ENCODE measurements at places on chromosomes 5 and 9. TPM values are rescaled to one million over a fixed set of nuclear protein-coding genes. Genes with fewer than 3 reads are reported as not detected.

DNA sequence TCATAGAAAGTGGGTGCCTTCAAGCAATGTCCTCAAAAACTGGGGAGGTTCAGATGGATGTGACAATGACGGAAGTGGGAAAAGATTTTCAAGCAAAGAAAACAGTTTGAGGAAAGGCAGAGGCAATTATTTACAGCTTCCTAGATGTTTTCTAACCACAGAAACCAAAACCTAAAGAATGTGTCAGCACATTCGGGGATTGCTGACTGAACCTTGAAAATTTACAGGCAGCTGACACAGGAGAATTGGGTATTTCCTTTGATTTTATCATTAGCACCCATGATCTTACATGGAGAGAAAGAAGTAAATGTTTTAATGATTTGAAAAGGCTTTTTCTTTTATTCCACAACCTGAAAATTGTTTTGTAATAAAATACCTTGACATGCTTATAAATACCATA, 369.0 kb downstream of the ACTL7B start:
- DNase-seq: no peak
- no peak overlapping the region for H3K27ac ChIP-seq
- H3K4me1 ChIP-seq: no peaks in the 10 kb centered on the region
- no peaks in the 10 kb centered on the region for H3K27me3 ChIP-seq
- H3K36me3 ChIP-seq: no peaks in the 10 kb centered on the region

DNA sequence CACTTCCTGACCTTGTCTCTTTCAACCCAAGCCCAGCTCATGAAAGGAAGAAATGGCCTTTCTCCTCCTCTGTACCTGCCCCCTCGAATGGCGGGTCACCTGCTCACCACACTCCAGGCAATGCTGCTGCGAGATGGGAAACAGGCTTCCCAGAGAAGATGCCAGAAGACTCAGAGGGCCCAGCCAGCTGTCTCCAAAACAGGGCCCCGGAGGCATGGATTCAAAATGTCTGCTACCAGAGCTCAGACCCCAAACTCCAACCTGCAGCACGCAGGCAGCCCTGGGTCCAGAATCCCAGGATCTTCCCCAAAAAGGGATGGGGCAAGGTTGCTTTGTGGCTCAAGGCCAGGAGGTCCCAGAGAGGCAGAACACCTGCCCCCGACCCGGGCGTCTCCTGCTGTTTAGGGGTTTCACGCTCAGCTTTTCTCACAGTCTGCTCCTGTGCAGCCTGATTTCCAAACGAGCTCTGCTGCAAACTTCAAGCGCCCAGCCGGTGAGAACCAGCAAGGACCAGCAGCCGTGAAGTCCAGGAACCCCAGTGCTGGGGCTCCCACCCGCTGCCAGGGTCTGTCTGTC, 42.5 kb downstream of the VAV2 start:
- no peak overlapping the region for H3K27ac ChIP-seq
- no peaks in the 10 kb centered on the region for H3K4me1 ChIP-seq
- DNase-seq: no peak
- no peaks in the 10 kb centered on the region for H3K27me3 ChIP-seq
- no peaks in the 10 kb centered on the region for H3K36me3 ChIP-seq

DNA sequence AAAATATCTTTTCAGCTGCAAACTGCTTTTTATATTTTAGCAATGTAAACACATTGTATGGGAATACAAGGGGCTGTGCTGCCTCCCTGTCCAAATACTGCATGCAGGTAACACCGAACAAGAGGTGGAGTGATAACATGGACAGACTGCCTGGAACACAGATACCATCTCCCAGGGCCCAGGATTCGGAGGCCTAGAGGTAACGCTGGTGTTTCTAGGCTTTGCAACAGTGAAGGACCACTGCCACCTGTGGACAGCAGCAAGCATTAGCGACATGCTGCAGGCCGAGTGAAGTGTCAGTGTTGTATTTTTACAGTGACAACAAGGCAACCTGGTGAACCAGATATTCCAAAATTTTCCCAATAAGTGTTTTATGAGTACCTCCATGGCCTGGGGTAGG, 379.1 kb downstream of the DMRT2 start:
- H3K4me3 ChIP-seq: no peak overlapping the region
- H3K4me1 ChIP-seq: peaks cover 8% of the 10 kb centered on the region
- no peak for DNase-seq
- no peak overlapping the region for H3K27ac ChIP-seq

The FBXW5 gene
- 76.7 TPM for total RNA-seq

The ARAP3 gene
- 4.1 TPM for total RNA-seq

DNA sequence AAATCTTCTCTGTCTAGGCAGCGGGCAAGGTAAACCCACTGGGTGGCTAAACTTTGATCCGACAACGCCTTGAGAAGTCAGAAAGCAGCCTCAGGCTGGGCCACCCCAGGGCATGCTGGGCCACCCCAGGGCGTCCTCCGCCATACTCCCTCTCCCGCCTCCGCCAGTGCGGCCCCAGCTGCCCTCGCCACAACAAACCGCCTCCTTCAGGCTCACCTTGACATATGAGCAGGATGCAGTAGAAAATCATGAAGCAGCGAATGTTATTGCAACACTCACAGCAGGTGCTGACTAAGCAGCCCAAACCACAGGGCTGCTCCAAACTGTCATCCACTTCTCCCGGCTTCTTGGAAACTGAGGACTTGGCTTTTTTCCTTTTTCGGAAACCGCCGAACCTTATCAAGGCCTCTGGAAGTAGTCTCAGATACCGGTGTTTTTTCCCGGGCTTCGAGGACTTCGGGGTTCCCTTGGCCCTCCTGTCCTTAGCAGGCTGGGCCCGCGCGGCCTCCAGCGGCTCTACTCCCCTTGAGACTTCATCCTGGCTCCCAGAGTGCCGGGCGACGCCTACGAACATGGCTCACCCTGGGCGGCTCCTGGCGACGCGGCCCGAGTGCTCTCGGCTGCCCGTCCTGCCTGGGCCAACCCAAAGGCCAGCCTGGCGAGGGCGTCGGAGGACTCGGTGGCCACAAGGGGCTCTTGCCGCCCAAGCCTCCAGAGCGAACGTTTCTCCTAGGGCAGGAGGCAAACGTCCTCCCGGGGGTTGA, at the start of gene SLCO6A1:
Gene SLCO6A1, minus strand, starts transcription at position 731 of the 764 bp plus-strand sequence. Its CDS starts 157 bp downstream, at position 574.
- DNase-seq: no peak
- H3K27ac ChIP-seq: no peak within 1 kb of the TSS
- H3K4me1 ChIP-seq: no peaks in the 10 kb centered on the region
- no peaks in the 10 kb centered on the region for H3K27me3 ChIP-seq
- no peaks in the 10 kb centered on the region for H3K36me3 ChIP-seq

The FBLL1 gene
- 1.0 TPM for total RNA-seq

The SLC45A2 gene
- total RNA-seq: 0.31 TPM

- peaks cover 3% of the 10 kb centered on the region for H3K27me3 ChIP-seq
- H3K36me3 ChIP-seq: no peaks in the 10 kb centered on the region
- DNase-seq: peak; percentile 21
- peaks cover 22% of the 10 kb centered on the region for H3K4me1 ChIP-seq
- no peak overlapping the region for H3K27ac ChIP-seq
- no peak overlapping the region for H3K4me3 ChIP-seq
Observed at GRCh38 chr9:38227656-38228055, 158.6 kb upstream of the SHB start.

DNA sequence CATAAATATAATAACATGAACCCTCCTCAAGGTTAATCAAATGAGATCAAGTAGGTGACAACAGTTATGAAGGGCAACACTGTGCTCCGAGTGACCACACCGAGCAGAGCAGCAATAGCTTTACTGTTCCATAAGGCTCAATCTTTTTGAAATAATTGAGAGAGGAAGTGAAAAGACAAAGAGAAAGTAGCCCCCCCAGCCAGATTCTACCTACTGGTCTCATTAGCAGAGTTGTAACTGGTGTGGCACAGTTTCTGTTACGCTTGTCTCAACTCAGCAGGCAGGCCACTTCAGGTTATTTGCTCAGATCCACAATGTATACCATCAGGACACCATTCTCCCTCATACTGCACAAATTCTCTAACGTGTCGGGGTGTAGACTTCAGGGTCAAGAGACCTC, 14.0 kb downstream of the PRUNE2 start:
- no peak overlapping the region for H3K4me3 ChIP-seq
- H3K4me1 ChIP-seq: no peaks in the 10 kb centered on the region
- H3K27me3 ChIP-seq: peaks cover 24% of the 10 kb centered on the region
- no peaks in the 10 kb centered on the region for H3K36me3 ChIP-seq

DNA sequence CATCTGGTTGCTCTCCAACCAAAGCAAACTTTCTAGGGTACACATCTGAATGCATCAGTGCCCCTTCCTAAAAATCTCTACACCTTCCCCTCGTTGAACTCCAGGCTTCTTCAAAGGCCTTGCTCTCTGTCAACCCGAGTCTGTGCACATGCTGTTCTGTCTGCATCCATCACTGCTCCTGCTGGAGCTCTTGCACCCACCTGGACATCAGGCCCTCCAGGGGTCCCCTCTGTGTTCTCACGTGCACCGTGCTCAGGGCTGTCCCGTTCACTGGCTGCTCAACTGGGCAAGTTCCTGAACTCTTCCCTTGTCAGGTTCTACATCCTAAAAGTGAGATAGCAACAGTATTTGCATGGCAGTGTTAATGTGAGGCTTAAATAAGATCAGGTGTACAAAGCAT, 62.7 kb upstream of the ANGPTL2 start:
- H3K27ac ChIP-seq: no peak overlapping the region
- H3K4me1 ChIP-seq: peaks cover 9% of the 10 kb centered on the region
- DNase-seq: no peak
- no peaks in the 10 kb centered on the region for H3K36me3 ChIP-seq
- H3K27me3 ChIP-seq: no peaks in the 10 kb centered on the region

DNA sequence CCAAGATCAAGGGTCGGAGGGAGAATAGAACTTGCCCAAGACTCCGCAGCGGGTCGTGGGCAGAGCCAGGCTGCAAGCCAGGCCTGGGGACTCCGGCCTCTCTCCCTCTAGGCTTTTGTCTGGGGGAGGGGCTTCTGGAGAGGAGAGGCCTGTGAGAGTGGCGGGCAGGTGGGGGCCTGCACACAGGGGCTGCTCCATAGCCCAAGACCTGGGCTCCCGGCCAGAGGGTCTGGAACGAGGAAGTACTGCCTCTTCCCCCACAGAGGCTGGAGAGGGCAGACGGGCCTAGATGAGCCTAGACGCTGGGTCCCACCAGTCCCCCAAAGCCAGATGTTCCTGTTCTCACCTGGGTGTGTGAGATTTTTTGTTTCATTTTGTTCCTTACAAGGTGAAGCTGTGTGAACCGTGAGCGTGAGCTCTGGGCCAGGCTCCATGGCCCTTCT, 5.2 kb upstream of the ST6GALNAC6 start:
- no peaks in the 10 kb centered on the region for H3K27me3 ChIP-seq
- H3K4me3 ChIP-seq: no peak overlapping the region
- DNase-seq: no peak
- H3K27ac ChIP-seq: no peak overlapping the region
- no peaks in the 10 kb centered on the region for H3K4me1 ChIP-seq
- H3K36me3 ChIP-seq: no peaks in the 10 kb centered on the region

GRCh38 chr9:137056739-137057415, 3.0 kb upstream of the ENTPD2 start:
- DNase-seq: no peak
- H3K4me3 ChIP-seq: no peak overlapping the region
- no peaks in the 10 kb centered on the region for H3K36me3 ChIP-seq
- H3K27me3 ChIP-seq: peaks cover 11% of the 10 kb centered on the region
- no peaks in the 10 kb centered on the region for H3K4me1 ChIP-seq

GRCh38 chr9:136054798-136055714, 40.0 kb downstream of the NACC2 start:
- H3K36me3 ChIP-seq: peaks cover 4% of the 10 kb centered on the region
- no peak overlapping the region for H3K4me3 ChIP-seq
- H3K27me3 ChIP-seq: no peaks in the 10 kb centered on the region
- DNase-seq: no peak
- peaks cover 83% of the 10 kb centered on the region for H3K4me1 ChIP-seq

GRCh38 chr9:121929893-121930875, 162.9 kb downstream of the TTLL11 start:
- H3K27ac ChIP-seq: no peak overlapping the region
- no peak overlapping the region for H3K4me3 ChIP-seq
- no peak for DNase-seq

The CHSY3 gene
- not detected for total RNA-seq

The CCDC180 gene
- 0.66 TPM for total RNA-seq

DNA sequence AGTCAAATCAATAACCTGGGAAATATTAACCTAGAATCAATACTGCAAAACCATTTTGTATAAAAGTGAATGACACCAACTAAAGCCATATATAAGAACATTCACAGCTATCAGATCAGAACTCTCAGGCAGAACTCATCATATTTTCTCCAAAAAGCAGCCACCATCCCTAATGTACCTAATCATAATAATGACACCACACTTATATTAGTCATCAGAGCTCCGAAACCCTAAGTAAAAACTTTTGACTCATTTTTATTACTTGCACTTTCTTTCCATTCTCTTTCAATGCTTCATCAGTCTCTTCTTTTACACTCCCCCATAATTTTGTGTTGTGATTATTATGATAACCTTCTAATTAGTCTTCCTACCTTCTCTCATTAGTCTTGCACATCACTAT, 45.3 kb downstream of the INSL6 start:
- no peak overlapping the region for H3K4me3 ChIP-seq
- no peaks in the 10 kb centered on the region for H3K4me1 ChIP-seq
- no peaks in the 10 kb centered on the region for H3K36me3 ChIP-seq
- no peaks in the 10 kb centered on the region for H3K27me3 ChIP-seq
- no peak for DNase-seq

- no peak for DNase-seq
- H3K27me3 ChIP-seq: peaks cover 6% of the 10 kb centered on the region
- no peaks in the 10 kb centered on the region for H3K4me1 ChIP-seq
- no peak overlapping the region for H3K4me3 ChIP-seq
Observed at GRCh38 chr5:180141068-180141660, 67.8 kb downstream of the RASGEF1C start.

- H3K4me3 ChIP-seq: no peak overlapping the region
- no peak for DNase-seq
- H3K27ac ChIP-seq: no peak overlapping the region
- H3K4me1 ChIP-seq: no peaks in the 10 kb centered on the region
- H3K36me3 ChIP-seq: no peaks in the 10 kb centered on the region
Observed at GRCh38 chr9:68495247-68495646, 45.4 kb downstream of the TMEM252 start.

DNA sequence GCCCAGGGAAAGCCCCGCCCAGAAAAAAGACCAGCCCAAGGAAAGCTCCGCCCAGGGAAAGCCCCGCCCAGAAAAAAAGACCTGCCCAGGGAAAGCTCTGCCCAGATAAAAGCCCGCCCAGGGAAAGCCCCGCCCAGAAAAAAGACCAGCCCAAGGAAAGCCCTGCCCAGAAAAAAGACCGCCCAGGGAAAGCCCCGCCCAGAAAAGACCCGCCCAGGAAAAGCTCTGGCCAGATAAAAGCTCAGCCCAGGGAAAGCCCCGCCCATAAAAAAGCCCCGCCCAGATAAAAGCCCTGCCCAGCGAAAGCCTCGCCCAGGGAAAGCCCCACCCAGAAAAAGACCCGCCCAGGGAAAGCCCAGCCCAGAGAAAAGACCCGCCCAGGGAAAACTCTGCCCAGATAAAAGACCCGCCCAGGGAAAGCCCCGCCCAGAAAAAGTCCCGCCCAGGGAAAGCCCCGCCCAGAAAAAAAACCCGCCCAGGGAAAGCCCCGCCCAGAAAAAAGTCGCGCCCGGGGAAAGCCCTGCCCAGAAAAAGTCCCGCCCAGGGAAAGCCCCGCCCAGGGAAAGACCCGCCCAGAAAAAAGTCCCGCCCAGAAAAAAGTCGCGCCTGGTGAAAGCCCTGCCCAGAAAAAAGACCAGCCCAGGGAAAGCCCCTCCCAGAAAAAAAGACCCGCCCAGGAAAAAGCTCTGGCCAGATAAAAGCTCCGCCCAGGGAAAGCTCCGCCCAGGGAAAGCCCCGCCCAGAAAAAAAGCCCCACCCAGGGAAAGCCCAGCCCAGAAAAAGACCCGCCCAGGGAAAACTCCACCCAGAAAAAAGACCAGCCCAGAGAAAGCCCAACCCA, 11.9 kb downstream of the GRIN1 start:
- no peak overlapping the region for H3K4me3 ChIP-seq
- peaks cover 5% of the 10 kb centered on the region for H3K4me1 ChIP-seq
- H3K36me3 ChIP-seq: no peaks in the 10 kb centered on the region
